Fibroblast of pulmonary artery (primary cell): ENCODE measurements at places on chromosomes 2 and 18.

DNA sequence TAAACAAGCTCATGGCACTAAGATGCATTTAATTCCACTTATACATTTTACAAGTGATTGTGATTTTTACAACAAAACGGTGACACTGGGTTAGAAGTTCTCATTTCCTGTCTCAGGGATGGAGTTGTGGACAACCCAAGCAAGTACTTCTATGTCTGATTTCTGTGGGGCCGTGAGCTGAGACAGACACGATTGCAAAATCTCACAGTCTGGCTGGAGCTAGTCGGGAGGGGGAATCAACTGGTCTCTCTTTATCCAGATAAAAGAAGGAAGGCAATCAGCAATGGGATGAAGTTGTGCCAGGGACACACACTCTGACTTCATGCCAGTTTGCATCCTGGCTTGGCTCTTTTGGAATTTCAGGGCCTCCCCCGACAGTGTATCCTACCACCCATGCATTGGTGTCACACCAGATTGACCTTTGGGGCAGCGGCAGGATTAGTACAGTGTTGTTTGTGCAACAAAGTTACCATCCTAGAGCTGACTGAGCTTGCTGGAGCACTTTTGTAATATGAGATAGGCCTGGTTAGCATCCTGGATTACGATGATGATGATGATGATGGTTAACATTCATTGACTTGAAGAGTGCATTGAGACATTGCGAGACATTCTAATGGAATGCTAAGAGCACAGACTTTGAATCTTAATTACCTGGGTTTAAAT, 98.8 kb downstream of the CTAGE1 start:
- DNase-seq, result peak; percentile 79

GRCh38 chr2:85810371-85811179, 56.8 kb downstream of the ATOH8 start:
- DNase-seq, result no peak

- peak; percentile 18 for DNase-seq
These were observed 495.8 kb downstream of the NRXN1 start for GRCh38 chr2:50535971-50536759.

DNA sequence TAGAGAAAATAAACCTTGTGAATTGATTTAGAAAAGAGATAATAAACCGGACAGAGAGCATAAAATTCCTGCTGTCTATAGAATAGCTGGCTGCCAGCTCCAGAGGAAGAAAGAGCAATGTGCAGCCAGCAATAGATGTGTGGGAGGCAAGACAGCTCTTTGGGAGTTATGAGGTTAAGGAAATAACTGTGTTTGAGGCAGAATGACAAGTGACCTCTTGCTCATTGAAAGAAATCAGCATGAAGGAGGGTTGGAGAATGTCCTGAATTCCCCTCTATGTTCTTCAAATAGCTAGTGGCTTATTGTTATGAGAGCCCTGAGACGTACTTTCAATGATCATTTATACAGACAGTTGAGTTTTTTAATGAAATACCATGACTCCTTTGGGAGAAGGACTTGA, 1009.9 kb upstream of the NXPH2 start:
- peak; percentile 6 for DNase-seq

- peak; percentile 79 for DNase-seq
These were observed 47.5 kb downstream of the ZNF638 start for GRCh38 chr2:71379086-71379485.

DNA sequence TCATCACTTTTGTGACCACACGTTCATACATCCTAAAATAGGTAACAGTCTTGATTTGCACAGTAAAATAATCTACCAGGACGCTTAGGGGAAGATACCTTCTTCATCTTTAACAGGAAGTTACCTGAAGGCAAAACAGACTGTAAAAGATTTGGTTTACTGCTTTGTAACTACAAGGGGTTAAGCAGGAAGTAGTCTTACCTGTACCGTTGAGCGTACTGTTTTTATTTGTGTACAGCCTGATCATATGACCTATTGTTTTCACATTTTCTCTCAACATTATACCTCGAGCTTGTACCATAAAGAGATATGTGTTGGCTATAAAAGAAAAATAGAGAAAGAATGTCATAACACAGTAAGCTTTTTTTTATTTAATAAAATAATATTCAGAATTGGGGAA, 18.3 kb downstream of the B4GALT6 start:
- DNase-seq, result no peak

GRCh38 chr2:71531522-71532047, 78.2 kb downstream of the DYSF start:
- peak; percentile 46 for DNase-seq

- no peak for DNase-seq
These were observed 565 bp downstream of the SP140 start for GRCh38 chr2:230226051-230226551.

- peak; percentile 68 for DNase-seq
These were observed 243.5 kb downstream of the ASXL3 start for GRCh38 chr18:33821503-33821902.

DNA sequence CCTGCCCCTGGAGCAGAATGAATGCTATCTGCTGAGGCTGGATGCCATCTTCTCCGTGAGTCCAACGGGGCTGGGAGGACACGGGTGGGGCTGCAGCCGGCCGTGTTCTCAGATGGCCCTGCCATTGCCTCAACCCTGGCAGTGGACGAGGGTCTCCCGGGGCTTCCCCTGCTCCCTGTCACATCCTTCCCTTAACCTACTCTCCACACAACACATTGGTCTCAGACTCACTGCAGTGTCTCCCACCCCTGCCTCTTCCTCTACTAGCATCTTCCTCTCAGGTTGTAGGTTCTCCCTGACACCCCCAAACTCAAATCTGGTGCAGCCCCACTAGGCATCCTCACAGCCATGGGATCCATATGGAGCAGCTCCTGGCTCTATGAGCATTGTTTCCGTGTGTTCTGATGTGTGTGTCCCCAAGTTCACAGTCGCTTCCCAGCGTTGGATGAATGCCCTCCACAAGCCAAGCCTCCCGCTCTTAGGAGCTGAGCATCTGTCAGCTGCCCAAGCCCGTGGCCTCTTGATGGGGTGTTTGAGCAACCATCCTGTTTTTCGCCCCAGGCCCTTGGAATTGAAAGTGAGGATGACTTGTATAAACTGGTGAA, 27.8 kb downstream of the OTOF start:
- DNase-seq, result no peak

GRCh38 chr2:233267516-233268245, 16.2 kb downstream of the ATG16L1 start:
- no peak for DNase-seq

DNA sequence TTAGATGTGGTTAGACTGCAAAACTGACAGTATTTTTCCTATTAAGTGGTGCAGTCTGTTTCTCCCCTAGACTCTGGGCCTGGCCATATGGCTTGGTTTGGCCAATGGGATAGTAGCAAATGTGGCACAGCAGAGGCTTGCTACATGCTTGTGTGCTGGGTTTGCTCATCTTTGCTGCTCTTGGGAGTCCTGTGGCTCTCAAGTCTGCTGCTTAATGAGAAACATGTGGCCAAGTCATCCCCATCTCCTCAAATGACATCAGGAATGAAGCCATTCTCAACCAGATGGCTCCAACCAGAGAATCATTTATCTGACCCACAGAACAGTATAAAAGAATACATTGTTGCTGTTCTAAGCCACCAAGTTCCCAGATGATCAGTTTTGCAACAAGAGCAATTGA, 57.1 kb upstream of the PAX3 start:
- no peak for DNase-seq

DNA sequence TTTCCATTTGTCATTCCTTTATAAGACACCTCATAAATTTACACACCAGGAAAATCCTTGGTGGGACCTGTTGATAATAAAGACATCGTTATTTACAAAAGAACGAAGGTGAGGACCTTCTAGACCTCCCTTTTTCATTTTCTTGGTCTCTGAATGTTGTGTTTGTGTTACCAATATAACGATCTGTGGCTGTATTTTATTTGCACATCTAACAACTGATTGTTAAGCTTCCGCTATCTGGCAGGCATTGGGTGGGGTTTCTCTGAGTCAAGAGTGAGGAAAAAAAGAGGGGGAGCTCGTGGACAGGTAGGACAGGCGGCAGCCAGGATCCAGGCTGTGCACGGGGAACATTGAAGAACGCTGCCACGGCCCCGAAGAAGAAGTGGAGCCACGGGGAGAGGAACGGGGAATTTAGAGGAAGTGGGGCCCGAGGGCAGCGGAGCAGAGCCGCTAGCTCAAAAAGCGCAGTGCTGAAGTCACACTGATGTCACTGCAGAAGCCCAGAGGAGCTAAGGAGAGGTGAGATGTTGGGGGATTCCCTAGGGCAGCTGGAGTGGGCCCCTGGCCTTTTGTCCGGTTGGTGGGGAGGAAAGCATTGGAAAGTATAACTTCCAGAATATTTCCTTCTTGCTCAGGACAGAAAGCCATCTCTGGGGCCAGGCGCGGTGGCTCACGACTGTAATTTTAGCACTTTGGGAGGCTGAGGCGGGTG, 20.9 kb upstream of the DNMT3A start:
- no peak for DNase-seq

GRCh38 chr2:149715005-149715592, 127.5 kb upstream of the MMADHC start:
- peak; percentile 78 for DNase-seq

DNA sequence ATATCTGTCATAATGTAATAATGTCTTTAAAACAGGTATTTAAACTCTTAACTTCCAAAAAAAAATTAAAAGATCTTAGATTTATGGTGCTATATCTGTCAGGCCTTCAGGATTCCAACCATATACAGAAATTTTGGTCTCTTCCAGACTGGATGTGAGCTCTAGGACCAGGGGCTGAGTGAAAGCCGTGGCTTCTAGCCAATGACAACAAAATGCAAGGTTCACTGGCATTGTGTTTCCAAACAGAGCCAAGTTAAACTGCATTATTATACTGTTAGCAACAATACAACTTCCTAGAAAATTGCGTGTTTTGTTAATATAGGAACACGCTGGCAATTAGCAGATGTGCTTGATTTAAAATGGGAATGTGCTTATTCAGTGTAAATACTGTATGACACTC, 809.8 kb upstream of the SOX11 start:
- DNase-seq, result no peak

DNA sequence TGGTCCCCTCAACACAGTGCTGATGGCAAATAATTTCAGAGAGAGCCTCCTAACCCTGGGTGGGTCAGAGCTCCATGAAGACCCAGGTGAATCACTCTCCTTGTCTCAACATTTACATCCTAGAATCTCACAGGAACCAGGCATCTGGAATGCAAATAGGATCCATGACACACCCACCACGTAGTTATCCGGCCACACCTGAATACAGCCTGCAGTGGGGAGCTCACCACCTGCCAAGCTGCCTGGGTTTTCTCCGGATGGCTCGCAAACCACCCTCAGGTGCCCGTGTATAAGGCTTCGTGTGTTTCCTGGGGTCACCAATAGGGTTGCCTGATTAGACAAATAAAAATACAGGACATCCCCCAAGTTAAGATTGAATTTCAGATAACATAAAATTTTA, 9.9 kb downstream of the CHST10 start:
- DNase-seq, result no peak

GRCh38 chr2:6526093-6526824, 339.4 kb downstream of the CMPK2 start:
- DNase-seq, result no peak

- no peak for DNase-seq
These were observed 47.8 kb downstream of the TGFA start for GRCh38 chr2:70505613-70506391.

DNA sequence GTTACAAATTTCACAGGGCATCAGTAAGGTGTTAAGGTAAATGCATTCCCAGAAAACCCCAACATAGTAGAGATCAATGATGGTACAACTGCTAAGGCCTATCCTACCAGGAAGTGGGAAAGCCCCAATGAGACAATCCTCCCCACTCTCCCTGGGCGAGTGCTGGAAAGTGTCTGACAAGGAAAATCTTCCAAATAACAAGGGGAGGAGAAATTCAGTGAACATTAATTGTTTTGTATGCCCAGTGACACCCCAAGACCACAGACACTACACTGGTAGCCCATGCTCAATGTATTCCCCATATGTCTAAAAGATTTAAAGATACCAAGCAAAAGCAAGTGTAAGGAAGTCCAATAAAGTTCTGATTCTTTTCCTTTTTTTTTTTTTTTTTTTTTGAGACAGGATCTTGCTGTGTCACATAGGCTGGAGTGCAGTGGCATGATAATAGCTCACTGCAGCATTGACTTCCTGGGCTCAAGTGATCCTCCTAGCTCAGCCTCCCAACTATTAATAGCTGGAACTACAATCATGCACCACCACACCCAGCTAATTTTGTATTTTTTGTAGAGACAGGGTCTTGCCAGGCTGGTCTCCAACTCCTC, 24.7 kb downstream of the B4GALT6 start:
- DNase-seq, result no peak

- no peak for DNase-seq
These were observed 4.0 kb upstream of the ZFP36L2 start for GRCh38 chr2:43230351-43230885.

DNA sequence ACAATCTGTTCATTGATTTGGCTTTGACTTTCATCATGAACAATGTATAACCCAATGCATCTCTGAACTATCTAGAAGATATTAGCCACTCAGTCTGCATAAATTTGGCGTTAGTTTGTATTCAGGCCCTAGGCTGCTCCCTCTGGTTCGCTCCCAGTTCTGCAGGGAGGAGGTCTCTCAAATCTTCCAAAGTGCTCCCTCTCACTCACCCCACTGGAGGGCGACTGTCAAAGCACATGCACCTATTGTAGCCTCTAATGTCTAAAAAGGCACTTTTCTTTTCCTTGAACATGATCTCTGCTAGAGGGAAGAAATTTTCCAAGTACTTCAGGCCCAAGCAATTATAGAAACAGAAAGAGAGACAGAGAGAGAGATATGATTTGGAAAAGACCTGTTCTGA, 291.5 kb downstream of the TDRD15 start:
- DNase-seq, result no peak

DNA sequence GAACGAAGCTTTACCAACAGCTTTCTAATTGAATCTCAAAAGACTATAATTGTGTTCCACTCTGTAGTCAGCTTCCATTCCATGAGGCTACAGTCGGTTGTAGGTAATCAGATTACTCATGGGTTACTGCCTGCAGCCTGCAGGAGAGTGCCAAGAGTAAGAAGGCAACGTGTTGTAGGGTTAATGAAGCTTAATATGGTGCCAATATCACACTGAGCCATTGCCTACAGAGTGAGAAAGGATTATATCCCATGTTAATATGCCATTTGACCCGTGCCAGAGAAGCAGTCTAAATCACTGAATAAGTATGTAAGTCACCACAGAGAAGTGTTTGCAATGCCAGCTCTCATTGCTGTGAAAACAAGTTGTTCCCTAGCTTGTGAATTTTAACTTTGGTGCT, 734.5 kb upstream of the ACVR2A start:
- DNase-seq, result no peak

- no peak for DNase-seq
These were observed 98.1 kb downstream of the WDSUB1 start for GRCh38 chr2:159188449-159188848.

DNA sequence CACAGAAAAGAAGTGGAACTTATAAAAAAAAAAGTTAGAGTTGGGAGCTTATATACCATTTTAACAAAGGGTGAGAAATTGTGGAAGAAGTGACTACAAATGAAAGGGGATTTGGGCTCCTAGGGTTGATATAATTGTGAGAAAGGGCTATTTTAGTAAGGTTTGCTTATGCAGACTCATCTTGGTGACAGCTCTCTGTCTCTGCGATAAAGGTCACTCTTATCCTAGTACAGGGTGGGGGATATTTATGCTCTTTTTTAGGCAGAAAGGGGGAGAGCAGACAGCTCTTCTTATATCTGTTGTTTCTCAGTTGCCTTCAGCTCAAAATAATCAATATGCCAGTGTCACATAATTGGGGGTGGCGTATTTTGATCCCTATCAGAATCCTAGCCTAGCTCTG, 31.3 kb upstream of the CHMP1B start:
- no peak for DNase-seq

- DNase-seq, result no peak
These were observed 62.4 kb upstream of the SKOR2 start for GRCh38 chr18:47313901-47314300.
